NCI-H460 (cell line): ENCODE measurements at places on chromosomes 12 and 14. TPM values are rescaled to one million over a fixed set of nuclear protein-coding genes. Genes with fewer than 3 reads are reported as not detected.

Gene TBC1D30
- total RNA-seq: 6.3 and 6.6 TPM in 2 replicates

DNA sequence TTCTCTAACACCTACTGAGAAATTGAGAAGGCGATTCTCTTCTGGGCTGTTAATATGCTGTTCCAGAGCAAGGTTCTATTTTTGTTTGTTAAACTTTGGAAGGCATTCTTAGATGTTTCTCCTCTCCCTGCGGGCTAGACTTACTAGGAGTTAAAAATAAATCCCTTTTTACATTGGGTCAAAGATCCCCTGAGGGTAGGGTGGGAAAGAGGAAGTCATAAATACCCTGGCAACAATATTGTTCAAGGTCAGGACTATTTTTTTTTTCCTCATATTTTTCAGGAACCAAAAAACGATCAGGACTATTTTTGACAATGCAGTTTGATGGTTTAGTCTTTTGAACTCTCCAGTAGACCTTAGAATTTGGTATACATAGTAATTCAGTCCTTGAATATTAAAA, 12.0 kb upstream of the SLC2A14 start:
- no peak for DNase-seq

Gene TCL1B
- total RNA-seq: not detected in 2 replicates

Gene KRT80
- total RNA-seq: 36.0 and 41.3 TPM in 2 replicates

DNA sequence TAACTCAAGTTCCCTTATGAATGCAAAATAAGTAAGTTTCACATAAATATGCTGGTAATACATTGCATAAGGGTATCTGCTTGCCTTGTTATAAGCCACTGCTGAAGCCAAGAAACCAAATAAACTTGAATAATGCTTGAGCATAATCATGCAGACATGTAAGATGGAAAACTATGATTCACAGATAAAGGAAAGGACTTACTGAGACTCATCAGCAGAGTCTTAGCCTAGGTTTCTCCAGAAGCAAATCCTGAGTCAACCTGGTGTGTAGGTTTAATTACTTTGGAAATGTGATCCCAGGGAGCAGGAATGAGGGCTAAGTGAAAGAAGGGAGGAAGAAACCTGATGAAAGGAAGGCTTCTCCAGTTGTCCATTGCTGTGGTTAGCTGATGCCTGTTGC, 107.7 kb upstream of the BTG1 start:
- no peak for DNase-seq

DNA sequence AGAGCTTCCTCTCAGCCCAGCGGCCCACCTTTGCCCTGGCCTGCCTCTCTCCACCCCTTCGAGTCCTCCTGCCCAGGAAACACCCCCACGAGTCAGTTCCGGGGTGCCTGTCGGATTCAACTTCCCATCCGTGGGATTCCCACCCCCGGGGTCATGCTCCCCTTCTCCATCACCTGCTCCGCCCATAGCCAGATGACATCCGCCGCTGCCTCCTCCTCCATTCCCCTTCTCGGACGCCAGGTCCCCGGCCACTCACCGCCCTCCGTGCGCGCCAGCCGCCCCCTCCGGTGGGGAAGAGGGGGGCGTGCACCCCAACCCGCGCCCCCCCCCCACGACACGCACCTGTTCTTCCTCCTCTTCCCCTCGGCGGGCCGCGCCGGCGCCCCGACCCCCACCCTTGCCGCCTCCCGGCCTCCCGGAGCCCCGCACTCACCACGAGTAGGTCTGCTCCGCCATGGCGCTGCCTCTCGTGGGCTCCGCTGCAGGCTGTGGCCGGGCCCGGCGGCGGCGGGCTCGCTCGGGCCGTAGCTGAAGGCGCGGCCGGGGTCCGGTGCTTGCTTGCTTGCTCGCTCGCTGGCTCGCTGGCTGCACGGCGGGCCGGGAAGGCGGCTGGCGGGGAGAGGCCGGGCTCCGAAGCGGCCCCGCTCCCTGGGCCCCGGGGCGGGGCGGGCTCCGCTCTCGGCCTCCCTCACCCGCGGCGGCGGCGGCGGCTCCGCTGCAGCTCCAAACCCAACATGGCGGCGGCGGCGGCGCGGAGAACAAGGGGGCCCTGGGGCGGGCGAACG, 554 bp downstream of the SPPL3 start:
- no peak for DNase-seq

Gene CDKN3
- total RNA-seq: 147 and 177 TPM in 2 replicates

DNA sequence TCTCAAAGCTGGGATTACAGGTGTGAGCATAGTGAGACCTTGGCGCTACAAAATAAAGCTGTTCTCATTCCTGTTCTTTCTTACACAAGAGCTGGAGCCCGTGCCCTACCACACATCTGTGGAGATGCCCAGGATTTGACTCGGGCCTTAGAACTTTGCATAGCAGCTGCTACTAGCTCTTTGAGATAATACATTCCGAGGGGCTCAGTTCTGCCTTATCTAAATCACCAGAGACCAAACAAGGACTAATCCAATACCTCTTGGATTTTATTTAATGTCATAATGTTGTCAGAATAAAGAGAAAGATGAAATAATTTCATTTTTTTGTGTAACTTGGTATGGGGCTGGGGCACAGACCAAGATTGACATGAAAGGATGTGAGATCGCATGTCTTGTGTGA, 7.6 kb downstream of the PNP start:
- no peak for DNase-seq

- no peak for DNase-seq
Observed at GRCh38 chr14:74609721-74610120, 2.3 kb downstream of the LTBP2 start.

- peak; percentile 36 for DNase-seq
Observed at GRCh38 chr12:54879150-54879549, 24.8 kb downstream of the MUCL1 start.

- DNase-seq: no peak
Observed at GRCh38 chr12:24425601-24425970, 476.1 kb upstream of the SOX5 start.

DNA sequence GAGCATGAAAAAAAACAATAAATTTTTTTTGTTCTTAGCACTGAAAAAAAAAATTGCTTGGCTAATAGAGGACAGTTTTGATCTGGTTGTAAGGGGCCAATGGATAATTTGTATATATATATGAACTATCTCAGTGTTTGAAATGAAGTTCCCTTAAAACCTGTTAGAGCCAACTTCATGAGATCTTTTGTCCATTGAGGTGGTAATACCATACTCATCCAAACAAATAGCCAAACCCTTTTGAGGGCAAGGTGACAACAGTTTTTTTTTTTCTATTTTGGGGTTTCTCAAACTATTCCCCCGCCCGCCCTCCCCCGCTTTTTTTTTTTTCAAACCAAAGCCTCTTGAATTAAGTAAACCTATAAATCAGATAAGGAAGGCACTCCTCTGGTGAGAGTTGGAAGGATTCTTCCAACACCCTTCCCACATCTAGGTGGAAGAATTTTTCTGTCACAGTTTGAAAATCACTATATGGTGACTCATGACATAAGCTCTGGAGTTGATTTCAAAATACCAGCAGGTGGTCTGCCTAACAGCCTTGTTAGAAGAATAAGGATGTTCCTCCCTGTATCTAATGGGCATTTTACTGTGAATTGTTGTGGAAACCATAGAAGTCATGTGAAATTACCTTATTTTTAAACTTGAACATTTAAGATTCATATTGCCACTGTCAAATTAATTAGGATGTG, 10.2 kb downstream of the ARHGAP5 start:
- DNase-seq: no peak

Gene MIP
- not detected in 2 replicates for total RNA-seq

DNA sequence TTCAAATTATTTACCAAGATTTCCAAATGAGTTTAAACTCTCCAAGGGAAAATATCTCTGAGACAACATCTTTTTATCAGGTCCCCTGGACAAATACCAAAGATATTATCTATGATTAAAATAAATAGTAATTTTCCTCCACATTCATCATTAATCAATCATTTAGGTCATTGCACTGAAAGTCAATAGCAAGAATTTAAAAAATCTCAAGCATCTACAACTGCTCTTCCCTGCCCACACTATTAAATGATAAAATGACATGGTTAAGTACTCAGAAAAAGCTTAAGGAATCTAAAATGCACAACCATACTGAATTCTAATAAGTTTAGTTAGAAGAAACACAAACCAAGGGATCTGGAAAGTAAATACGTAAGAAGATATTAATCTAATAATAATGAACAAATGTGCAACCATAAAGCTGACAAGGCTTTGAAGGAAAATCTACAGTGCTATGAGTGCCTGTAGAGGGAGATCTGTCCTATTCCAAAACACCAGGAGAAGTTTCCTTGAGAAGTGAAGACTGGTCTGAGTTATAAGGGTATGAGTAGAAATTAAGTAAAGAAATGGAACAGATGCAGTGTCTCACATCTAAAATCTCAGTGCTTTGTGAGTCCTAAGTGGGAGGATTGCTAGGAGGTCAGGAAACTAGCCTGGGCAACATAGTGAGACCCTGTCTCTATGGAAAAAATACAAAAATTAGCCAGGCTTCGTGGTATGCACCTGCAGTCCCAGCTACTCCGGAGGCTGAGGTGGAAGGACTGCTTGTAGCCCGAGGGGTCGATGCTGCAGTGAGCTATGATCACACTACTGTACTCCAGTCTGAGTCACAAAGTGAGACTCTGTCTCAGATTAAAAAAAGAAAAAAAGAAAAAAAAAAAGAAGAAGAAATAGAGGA, 19.2 kb downstream of the INTS13 start:
- no peak for DNase-seq

Gene KLHL33
- total RNA-seq: not detected in 2 replicates

DNA sequence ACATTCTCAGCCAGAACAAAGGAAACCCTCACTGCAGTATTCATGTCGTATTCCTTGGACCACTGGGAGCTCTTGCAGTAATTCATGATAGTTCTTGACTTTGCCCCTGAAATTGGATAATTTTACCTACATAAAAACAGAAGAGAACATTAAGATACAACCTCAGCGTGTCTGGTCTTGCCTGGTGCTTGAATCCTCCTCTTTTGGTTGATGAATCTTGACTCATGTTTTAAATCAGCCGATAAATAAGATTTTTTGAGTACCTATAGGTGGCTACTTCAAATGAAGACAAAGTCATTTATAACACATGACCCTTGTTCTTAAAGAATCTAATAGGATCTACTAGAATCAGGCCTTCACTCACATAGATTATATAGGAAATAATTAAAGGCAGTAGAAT, 221.0 kb downstream of the PTPRO start:
- DNase-seq: no peak

DNA sequence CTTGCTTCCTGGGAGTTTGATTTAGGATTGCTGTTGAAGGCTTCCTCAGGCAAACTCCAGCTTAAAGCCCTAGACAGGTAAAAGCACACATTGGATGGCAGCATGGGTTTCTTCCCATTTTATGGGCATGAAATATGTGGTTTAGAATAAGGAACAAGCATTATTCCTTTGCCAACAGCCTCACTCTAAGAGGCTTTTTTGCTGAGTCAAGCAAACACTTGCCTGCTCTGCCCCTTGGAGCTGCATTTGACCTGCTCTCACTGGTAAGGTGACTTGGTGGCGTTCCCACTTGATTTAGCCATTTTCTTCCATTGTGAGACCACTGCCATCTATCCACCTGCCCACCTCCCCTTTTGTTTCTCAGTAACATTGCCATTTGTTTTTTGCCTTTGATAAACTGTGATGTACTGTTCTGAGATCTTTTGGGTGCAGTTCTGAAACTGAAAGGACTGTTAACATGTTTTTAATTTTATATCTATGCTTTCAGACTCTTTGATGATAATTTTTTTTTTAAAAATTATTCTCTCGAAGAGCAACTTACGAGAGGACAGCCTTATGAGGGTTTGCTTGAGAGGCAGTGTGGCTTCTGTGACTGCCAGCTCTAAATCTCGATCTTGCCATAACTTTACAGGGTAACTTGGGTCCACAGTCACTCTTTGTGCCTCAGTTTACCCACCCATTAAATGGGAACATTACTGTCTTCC, 92.6 kb downstream of the GALNT8 start:
- DNase-seq: no peak

- DNase-seq: no peak
Observed at GRCh38 chr14:104076743-104077142, 8.8 kb upstream of the ASPG start.

DNA sequence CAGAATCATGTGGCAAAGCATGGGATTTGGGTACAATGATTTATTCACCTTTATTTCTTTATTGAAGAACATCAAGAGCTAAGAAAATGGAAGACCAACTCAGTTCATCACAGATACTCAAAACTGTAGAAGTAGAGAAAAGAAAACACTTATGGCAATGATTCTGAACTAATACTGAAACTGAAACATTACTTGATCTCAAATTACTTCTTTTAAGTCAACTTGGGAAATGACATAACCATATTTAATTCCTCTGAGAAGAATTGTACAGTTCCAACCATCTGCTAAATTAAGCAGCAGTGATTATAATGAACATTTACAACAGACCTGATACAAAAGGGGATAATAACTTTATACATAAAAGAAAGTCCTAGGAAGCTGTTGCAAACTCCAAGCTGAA, 466.5 kb downstream of the TMTC2 start:
- DNase-seq: no peak
